Astrocyte (in vitro differentiated cells and primary cell): ENCODE measurements at places on chromosomes 2 and 18. TPM values are rescaled to one million over a fixed set of nuclear protein-coding genes. Genes with fewer than 3 reads are reported as not detected.

GAL3ST2 gene
- total RNA-seq: not detected in 2 replicates

POMC gene
- total RNA-seq: not detected in 2 replicates

DNA sequence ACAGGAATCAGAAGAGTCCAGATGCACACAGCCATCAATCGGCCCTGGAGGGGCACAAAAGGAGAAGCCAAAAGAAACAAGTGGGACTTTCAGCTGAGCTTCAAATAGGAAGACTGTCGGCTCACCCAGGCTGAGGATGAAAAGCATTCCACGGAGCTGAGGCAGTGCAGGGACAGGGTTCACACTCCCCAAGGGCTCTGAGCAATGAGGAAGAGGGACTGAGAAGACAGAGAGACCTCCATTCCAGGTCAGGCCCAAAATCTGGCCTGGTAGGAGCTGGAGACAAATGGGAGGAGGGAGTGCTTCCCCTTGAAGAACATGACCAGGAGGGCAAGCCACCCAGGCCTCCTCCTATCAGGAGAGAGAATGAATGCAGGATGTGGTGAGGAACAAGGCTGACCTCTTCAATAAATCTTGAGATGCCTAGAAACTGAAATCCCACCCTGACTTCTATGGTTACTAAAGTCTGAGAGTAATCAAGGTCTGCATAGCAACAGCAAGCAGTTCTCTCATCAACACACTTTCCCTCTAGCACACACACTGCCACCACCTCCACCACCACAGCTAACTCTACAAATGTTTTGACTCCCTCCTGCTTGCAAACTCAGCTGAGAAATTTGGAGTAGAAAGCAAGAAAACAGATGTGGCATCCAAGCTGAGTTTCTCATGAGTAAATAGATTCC, 434.4 kb downstream of the TNS1 start:
- no peak overlapping the region for H3K27ac ChIP-seq
- peaks cover 3% of the 10 kb centered on the region for H3K4me1 ChIP-seq
- H3K36me3 ChIP-seq: no peaks in the 10 kb centered on the region
- DNase-seq: peak; percentile 18
- H3K27me3 ChIP-seq: no peaks in the 10 kb centered on the region
- H3K4me3 ChIP-seq: no peak overlapping the region

- H3K27me3 ChIP-seq: no peaks in the 10 kb centered on the region
- no peaks in the 10 kb centered on the region for H3K4me1 ChIP-seq
- H3K27ac ChIP-seq: no peak overlapping the region
Measured at GRCh38 chr18:65326805-65327204, 424.0 kb upstream of the CDH7 start.
